Bone marrow (tissue), 2 donors: ENCODE measurements at places on chromosomes 13 and 19.

DNA sequence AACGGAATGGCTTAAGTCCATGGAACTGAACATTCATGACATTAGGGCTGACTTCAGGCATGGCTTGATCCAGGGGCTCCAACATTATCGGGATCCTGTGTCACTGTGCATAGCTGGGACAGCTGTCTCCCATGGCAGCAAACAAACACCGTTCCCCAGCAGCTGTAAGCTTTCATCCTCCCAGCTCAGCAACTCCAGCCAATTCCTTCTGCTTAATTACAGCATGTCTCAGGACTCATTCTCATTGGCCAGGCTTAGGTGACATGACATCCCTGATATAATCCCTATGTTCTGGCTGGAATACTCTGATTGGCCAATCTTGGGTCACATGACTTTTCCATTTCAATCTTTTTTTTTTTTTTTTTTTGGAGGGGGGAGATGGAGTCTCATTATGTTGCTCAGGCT, 10.9 kb upstream of the TLE5 start:
- DNase-seq, result no peak

DNA sequence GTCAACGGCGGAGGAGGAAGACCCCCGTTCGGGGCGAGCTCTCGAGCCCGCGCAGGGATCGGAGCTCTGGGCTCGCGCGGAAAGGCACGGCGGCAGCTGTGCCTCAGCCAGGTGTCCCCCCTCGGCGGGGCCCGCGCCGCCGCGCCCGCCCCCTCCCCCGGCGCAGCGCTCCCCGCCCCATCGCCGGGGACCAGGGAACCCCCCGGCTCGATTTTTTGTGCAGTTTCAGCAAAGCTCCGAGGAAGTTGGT, 110.0 kb downstream of the KCNRG start:
- no peak for DNase-seq

DNA sequence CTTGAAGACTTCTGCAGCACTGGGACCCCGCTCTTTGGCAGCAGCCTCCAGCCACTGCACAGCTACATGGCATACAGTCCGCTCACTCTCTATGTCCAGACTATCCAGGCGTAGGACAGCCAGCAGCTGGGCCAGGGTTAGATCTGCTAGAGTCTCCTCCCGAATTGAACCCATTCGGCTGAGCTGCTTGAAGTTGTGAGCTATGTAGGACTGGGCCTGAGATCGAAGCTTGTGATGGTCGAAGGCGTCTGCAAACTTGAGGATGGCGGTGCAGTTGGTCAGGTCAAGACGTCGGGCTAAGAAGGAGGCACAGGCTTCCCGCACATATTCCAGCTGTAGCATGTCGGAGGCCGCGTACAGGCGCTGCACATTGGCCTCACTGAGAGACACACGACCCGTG, 900 bp downstream of the KBTBD7 start:
- no peak for DNase-seq

GRCh38 chr13:110885966-110886869, 28.7 kb downstream of the ANKRD10 start:
- DNase-seq, result no peak

- no peak for DNase-seq
Measured at GRCh38 chr13:77437267-77437666, 98.2 kb upstream of the SCEL start.

DNA sequence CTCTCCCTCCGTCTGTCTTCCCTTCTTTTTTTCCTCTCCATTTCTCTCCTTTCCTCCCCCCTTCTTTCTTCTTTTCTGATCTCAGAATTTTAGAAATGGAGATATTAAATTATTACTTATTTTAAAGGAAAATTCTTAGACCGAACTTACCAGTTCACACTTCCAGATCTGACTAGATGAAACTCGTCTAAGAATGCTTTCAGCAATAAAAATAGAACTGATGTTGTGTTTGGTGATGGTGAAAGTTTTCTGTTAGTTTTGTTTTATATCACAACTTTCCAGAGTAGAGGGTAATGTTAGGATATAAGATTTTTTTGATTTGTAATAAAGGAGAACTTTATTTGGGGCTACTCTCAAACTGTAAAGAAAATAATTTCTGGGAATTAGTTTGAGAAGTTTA, 29.9 kb downstream of the UCHL3 start:
- no peak for DNase-seq

DNA sequence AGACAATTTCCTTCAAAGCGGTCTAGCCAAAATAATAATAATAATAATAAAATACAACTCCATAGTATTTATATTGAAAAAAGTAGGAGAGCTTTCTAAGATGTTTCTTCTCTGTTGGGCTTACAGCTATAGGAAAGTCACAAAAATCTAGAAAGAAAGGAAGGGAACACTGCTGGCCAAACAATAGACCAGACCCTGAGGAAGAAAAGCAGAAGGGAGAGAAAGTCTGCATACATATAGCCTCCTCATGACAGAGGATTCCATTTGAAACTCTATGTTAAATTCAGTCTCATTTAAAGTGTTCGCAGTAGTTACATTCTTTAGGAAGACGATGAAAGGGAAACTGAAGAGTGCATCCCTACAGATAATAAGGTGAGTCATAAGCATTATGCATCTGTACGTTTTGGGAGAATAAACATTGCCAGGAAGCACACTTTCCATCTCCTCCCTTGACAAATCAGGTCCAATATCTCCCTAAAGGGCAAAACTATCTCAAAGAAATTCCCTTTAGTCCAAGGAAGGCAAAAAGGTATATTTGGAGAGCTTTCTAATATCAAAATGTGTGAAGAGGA, 86.5 kb downstream of the PCDH9 start:
- DNase-seq, result no peak

DNA sequence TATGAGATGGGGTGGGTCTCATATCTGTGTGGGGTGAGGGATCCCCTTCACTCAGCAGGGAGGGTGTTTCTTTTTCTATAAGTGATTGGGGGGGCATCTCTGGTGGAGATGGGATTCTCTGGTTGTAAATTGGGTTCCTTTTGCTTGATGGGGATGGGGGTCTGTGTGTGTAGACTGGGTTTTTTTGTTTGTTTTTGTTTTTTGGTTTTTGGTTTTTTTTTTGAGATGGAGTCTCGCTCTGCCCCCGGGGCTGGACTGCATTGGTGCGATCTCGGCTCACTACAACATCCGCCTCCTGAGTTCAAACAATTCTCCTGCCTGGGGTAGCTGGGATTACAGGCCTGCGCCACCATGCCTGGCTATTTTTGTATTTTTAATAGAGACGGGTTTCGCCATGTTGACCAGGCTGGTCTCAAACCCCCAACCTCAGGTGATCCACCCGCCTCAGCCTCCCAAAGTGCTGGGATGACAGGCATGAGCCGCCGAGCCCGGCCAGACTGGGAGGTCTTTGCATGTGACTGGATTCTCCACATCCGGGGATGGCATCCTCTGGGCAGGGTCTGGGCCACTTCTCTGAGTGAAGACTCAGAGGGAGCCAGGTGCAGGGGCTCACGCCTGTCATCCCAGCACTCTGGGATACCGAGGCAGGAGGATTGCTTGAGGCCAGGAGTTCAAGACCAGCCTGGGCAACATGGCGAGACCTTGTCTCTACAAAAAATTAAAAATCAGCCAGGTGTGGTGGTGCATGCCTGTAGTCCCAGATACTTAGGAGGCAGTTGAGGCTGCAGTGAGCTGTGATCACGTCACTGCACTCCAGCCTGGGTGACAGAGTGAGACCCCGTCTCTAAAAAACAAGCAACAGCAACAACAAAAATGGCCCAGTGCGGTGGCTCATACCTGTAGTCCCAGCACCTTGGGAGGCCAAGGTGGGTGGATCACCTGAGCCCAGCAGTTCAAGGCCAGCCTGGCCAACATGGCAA, 799 bp downstream of the MYBPC2 start:
- no peak for DNase-seq

DNA sequence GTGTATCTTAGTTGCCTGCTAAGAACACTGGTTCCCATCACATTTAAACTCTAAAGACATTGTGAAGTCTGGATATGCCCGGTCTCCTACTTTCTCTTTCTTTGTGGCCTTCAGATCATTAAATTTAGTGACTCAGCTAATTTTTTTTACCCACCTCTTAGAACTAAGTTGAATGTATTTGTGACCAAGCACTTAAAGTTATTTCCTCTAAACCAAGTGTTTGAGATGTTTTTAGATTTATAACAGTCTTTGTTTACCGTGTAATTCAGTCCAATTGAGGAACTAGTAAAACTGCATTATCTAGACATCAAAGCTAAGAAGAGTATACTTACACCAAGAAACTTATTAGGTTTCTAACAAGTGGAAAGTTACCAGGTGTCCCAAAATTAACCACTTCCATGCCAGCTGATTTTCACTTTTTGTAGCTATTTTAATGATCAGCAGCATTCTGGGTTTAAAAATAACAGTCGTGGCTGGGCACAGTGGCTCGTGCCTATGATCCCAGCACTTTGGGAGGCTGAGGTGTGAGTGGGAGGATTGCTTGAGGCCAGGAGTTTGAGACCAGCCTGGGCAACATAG, 53.1 kb downstream of the ARHGAP35 start:
- no peak for DNase-seq

- no peak for DNase-seq
Measured at GRCh38 chr13:44422755-44423643, 49.4 kb downstream of the SERP2 start.

DNA sequence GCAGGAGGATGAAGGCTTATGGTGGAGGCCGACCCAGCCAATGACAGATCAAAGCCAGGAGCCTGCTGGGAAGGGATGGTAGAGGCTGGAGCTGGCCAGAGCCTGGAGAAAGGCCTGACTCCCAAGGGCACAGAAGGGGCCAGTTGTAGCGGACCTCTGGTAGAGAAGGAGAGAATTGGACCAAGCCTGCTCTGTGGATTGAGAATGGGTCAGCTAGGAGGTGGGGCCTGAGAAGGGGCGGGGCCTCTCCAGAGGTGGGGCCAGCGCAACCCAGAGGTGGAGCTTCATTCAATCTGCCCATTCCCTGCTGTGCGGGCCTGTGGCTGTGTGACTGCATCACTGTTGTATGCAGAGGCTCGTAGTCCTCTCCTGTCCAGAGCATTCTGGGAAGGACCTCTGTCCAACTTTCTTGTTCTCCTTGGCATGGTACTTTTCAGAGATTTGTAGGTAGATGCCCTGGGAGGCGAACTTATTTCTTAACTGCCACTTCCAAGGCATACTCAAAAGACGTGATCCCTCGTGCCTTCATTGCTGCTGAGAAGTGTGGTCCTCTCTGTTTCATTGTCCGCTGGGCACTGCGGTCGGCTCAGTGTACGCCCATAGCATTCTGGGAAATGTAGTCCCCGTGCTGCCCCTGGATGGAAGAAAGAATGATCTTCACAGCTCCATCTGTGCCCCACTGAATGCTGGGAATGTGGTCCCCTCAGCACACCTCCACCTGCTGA, 6.7 kb downstream of the GRIN2D start:
- DNase-seq, result no peak

- no peak for DNase-seq
Measured at GRCh38 chr13:85194482-85194881, 604.7 kb downstream of the SLITRK6 start.

DNA sequence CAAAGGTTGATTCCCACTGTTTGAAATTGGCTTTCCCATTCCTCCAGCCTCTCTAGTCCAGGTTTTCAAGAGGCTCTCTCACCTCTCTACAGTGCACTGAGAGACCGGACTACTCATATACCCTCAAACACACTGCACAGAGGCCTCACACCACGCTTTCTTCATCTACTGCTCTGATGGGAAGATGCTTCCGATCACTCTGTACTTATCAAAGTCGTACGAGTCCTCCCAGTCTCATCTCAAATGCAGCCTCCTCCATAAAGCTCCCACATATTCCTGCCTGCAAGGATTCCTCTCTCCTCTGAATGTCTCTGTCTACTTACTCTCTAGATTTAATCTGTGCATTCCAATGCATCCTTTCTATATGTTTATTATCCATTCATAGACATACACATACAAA, 164.4 kb downstream of the EFNB2 start:
- DNase-seq, result no peak

DNA sequence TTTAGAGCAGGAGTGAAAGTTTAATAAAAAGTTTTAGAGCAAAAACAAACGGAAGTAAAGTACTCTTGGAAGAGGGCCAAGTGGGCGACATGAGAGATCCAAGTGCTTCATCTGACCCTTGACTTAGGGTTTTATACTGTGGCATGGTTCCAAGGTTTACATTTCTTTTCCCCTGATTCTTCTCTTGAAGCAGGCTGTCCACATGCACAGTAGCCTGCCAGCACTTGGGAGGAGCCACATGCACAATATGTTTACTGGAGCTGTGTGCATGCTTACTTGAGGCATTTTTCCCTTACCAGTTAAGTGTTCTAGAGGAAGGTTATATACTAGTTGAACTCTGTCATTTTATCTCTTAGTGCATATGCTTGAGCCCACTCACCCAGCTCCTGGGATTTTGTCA, 295.6 kb downstream of the TBC1D4 start:
- DNase-seq, result no peak

GRCh38 chr19:53511933-53512374, 26.0 kb upstream of the ZNF331 start:
- DNase-seq, result peak; percentile 47

DNA sequence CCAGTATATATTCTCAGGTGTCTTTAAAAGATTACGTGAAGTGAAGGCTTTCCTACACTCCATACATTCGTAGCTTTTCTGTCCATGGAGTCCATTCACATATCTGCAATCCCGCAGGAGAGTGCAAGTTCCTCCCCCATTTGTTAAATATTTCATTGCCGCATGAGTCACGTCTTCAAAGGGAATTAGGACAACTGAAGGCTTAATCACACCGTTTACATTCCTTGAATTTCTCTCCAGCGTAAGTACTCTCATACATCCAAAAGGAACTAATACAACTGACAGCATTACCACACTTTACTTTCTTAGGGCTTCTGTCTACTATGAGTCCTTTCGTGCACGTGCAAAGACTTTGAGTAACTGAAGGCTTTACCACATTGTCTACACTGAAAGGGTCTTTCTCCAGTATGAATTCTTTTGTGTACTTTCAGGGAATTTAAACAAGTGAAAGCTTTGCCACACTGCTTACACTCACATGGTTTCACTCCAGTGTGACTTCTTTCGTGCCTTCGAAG, 29.0 kb upstream of the ZNF564 start:
- no peak for DNase-seq

DNA sequence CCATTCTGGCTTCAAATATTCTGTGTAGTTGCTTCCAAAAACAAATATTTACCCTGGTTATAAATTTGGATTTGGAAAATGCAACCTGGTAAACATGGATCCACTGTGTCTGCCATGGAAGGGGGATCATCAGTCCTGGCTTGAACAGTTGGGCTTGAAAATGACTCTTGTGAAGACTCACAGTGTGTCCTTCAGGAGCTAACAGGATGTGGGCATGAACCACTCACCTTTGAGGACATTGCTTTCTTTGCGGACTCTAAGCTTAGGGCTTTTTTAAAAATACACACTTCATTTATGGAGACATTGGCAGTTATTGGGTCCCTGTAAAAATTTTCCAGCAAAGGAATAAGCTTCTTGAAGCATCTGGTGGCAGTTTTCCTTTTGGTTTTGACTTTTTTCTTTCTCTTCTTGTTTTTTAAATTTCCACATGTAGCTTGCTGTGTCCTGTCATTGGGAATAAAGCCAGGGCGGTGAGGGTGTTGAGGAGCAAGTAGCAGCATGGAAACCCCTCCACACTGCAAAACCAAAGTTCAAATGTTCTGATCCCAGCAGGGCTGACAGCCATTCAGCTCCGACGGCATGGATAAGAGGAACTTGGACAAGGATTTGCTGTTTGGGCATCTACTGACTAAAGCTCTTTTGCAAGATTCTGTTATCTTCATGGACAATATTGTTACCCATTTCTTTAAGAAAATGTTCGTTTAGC, 39.5 kb upstream of the SERP2 start:
- DNase-seq, result no peak

- no peak for DNase-seq
Measured at GRCh38 chr19:46256855-46257254, 27.3 kb downstream of the IGFL1 start.
